ENCODE measurements at places on chromosomes 5 and 9.
A peak's percentile ranks its signal among the peaks of the same experiment; 100 is the strongest.

DNA sequence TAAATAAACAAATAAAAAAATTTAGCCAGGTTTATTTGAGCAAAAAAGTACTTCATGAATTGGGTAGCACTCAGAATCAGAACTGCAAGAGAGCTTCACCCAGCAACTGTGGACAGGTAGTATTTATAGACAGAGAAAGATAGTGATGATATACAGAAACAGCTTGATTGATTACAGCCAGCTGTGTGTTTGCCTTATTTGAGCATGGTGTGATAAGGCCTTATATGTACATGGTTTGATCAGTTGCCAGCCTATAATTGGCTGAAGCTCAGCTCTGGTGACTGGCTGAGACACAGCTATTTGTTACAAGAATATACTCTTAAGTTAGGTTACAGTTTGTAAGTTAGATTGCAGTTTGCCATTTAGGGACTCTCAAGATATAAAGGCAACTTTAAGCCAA is 34.3 kb upstream of the ARL15 start:
- no peak for DNase-seq

DNA sequence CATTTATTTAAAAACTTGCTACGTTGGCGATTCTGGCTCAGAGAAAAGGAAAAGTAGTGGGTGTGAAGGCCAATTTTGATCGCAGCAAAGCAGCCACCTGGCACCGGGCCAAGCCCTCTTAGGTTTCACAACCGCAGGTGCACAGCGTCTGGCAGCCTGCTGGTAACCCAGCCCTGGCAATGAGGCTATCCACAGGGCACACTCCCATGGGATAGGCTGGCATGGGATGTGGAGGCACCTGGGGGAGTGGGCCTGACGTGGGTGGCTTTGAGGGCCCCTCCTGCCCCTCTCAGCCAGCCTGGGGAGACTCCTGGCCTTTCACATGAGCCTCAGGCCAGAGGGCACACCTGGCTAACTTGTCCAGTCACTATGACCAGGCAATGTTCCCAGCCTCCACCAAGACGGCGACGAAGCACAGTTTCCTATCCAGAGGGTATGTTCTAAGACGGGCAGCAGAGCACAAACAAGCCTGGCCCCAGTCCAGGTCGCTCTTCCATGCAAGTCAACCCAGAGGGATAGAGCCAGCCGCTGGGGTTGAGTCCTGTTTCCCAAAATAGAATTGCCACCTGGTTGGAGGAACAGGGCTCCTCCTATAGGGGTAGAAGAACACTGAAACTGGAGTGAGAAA is 19.0 kb downstream of the CMBL start:
- DNase-seq: peak; percentile 14

DNA sequence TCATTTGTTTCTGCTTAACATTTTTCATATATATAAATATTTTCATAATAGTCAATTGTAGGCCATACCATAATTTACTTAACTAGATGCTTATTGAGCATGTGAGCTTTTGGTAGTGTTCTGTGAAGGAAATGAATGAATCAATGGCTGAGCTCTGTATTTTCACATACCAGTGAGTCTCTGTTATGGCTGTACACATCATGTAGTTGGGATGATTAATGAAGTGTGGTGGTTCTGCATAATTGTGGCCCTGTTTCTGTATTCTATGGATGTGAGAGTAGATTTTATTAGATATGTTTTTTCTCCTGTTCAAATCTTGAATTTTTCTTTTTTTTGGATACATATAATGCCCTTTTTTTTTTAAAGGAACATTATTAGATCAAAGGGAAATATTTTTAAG is 56.2 kb downstream of the CTNNA1 start:
- DNase-seq: no peak

- no peak for DNase-seq
Observed at GRCh38 chr9:34384368-34385165, 7.9 kb upstream of the MYORG start.

- DNase-seq: no peak
Observed at GRCh38 chr9:93038918-93039317, 19.6 kb upstream of the SUSD3 start.

GRCh38 chr9:121634329-121635261 is 16.8 kb upstream of the DAB2IP start:
- no peak for DNase-seq
